ENCODE measurements at places on chromosomes 1 and 21. TPM values are rescaled to one million over a fixed set of nuclear protein-coding genes. Genes with fewer than 3 reads are reported as not detected.

DNA sequence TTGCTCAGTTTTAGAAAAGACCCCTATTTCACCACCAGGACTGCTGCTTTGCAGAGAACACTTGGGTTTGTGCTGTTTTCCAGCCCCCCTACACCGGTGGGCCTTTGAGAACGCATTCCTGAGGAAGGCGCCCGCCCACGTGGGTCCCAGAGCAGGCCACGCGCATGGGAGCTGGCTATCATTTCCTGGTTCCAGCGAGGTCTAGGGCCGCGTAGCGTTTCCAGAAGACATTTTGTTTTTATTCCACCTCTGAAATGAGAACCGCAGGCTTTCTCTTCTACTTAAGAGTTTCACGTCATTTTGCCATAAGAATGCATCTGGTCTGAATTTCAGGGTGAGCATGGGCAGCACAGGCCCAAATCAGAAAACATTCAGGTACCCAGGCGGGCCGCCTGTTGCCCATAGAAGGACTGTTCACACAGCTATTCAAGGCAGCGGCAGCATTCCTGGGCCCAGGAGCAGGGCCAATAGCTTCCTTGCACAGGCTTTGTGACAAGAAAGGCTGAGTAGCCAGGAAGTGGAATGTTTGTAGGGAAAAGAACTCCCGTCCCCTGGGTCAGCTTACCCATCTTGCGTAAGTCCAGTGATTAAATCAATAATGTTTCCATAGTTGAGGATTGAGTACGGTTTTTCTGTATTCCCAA, 1.4 kb upstream of the KLHL21 start:
- DNase-seq: peak; percentile 80

GRCh38 chr1:6416295-6416656, 3.4 kb downstream of the HES2 start:
- DNase-seq: no peak

GRCh38 chr1:36890776-36891175, 143.5 kb downstream of the GRIK3 start:
- no peak for DNase-seq

DNA sequence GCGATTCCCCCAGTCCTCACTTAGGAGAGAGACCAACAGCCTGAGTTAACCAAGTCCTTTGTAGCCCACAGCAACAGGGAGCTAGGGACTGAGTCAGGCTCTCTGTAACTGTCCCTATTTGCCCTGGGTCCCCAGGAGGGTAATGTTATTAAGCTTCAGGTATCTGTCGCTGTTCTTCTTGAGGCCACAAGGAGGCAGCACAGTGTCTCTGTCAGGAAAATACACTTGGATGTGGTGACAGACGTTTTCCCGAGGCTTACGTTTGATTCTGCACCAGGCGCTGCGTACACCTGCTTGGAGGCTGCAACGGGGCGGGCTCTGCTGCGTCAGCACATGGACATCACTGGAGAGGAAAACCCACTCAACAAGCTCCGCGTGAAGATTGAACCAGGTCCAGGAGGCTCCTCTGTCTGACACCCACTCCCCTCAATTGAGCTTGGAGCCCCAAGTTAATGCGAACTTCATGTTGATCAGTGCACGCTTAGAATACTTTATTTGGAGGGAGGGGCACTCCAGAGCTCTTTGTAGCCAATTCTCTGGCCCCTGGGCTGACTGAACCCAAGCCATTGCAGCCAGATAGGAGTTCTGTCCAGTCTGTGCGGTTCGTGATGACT, 10.7 kb upstream of the ELF3 start:
- peak; percentile 39 for DNase-seq

DNA sequence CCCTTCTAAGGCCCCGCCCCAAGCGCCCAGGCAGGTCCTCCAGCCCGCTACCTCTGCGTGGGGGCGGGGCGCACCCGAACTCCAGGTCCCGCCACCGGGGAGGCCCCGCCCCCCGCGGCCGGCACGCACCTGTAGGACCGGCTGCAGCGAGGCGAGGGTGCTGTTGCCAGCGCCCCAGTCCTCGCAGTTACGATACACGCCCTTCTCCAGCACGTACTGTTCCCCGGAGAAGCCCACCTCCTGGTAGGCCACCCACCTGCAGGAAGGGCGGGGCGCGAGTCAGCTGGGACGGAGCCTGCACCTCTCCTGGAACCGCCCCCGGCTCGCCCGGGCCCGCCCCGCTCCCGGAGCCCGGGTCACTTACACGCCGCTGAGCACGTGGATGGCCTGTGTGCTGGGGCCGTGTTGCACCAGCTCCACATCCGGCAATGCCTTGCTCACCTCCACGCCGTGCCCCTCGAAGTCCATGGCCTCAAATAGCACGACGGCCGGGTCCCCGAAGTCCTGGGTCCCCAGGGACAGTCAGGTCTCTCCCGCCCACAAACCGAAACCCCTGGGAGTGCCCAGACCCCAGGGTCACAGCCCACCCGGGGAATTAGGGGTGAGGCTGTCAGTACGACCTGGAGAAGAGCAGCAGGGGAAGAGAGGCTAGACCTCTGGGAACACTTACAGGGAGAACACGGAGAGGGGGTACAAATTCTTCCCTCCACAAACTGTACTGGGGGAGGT, 17.3 kb downstream of the CRYBG2 start:
- DNase-seq: no peak

GRCh38 chr1:158101927-158102326, 78.8 kb upstream of the CD1D start:
- peak; percentile 70 for DNase-seq

DNA sequence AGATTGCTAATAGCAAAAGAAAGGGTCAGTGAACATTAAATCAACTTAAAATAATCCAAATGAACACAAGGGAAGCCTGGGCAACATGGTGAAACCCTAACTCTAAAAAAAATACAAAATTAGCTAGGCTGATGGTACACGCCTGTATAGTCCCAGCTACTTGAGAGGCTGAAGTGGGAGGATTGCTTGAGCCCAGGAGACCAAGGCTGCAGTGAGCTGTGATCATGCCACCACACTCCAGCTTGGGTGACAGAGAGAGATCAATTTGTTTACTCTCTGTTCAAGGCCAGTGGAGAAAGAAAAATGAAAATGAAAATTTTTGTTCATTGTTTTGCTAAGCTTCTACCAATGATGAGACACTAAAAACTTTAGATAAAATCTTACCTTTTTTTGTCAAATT, 24.8 kb downstream of the WDR47 start:
- DNase-seq: no peak

DNA sequence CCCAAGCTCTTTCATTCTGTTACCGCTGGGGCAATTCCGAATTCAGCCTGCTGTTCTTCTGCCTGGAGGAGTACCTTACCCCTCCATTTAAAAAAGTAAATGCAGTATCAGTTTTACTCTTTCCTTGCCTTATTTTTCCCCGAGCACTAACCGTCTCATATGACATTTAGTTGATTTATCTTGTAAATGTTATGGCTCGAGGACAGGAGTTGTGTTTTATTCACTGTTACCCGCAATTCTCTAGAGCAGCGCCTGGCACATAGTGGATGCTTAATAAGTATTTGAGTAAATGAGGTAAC, 425 bp upstream of the TADA1 start:
- DNase-seq: no peak

DNA sequence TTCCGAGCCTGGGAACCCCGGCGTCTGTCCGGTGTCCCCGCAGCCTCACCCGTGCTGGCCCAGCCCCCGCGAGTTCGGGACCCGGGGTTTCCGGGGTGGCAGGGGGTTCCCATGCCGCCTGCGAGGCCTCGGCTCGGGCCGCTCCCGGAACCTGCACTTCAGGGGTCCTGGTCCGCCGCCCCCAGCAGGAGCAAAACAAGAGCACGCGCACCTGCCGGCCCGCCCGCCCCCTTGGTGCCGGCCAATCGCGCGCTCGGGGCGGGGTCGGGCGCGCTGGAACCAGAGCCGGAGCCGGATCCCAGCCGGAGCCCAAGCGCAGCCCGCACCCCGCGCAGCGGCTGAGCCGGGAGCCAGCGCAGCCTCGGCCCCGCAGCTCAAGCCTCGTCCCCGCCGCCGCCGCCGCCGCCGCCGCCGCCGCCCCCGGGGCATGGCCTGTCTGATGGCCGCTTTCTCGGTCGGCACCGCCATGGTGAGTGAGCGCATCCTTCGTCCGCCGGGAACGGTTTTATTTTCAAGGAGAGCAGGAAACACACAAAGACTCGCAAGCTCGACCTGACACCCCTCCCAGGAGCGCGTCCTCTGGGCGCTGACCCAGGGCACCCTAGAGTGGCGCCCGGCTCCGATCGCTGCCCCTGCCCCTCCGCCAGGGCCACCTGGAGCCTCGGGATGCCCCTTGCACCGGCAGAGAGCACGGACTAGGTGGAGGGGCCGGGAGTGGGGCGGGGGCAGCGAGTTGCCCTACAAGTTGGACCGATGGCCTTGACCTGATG, at the start of gene ABCG1:
Gene ABCG1 (plus strand): TSS at position 305 of the 770 bp plus-strand sequence. CDS start 123 bp downstream, at position 428.
- no peak for DNase-seq

DNA sequence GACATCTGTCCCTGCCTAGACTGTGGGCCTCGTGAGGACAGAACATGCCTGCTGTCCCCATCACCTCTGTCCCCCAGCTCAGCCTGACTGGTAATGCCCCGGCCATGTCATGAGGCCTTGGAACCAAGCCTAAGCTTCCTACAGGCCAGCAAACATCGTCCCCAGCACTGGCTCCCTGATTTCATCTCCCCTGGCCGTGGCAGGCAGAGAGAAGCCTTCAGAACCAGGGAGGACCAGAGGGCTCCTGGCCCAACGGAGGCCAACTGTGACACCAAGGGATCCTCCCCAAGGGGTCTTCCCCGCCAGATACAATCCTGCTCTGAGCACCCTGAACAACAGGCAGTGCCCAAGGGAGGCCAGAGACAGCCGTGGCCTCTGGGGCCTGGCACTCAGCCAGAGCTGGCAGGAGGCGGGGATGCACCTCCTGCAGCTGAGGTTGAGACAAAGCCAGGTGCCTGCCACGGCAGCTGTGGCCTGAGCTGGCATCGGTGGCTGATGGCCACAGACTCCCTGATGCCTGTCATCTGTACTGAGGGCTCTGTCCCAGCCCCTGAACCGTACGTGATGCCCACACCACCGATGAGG, 9.9 kb upstream of the NPHP4 start:
- no peak for DNase-seq

The TSPAN2 gene
- total RNA-seq: 0.49 TPM

The UTS2 gene
- total RNA-seq: 0.10 TPM

DNA sequence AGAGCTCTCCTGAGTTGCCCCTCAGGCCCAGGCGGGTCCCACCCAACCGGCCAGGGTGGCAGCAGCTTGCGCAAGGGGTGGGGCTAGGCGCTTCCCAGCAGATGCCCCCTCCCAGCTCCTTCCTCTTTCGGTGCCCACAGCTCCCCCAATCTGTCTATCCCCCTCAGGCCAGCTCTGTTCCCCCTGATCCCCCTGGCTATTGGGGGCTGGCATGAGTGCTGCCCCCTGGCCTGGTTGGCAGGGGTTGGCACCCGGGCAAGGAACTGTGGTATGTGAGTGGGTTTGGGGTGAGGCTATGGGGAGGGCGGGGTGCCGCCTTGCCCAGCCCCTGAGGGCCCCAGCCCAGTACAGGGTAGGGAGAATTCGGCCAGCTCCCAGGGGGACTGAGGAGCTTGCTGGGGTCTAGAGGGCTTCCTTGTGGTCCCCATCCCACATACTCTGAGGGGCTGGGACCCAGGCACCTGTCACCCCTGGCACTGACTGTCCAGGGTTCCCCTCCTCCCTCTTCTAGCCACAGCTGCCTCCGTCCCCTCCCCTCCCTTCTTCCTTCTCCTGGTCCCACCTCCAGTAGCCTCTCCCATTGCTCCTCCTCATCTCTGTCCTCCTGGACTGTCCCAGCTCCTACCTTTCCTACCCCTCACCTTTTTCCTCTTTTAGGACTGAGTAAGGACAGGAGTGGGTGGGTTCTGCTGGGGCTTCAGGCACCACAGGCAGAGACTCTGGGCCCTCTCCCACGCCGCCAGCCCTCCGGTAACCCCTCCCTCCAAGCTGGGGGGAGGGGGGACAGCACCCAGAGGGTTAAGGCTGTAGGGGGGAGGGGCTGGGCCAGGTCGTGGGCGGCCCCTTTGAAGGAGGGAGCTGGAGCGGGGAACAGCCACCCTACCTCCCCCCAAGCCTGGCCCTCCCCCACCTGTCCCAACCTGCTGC, 5.7 kb downstream of the ZBTB7B start:
- no peak for DNase-seq

- no peak for DNase-seq
Observed at GRCh38 chr1:208600456-208601190, 356.4 kb upstream of the PLXNA2 start.
